ENCODE measurements at places on chromosomes 12 and 14.

- DNase-seq = no peak
Measured at GRCh38 chr12:118908811-118909210, 72.5 kb upstream of the SRRM4 start.

DNA sequence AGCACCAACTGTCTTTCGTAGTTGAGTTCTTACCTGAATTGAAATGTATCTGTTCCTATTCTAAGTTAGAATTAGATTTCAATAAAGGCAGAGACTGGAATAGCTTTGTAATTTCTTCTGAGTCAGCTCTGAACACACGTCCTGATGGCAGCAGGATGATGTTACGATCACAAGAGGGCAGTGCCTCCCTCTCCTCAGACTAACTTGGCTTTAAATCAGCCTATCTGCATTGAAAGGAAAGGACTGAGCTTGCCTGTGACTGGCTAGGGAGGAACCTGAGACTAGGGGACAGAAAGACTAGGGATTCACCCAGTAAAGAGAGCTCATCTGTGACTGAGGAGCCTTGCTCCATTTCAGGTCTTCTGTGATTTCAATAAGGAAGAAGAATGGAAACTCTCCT, 323.7 kb upstream of the OR4E1 start:
- DNase-seq = peak; percentile 69

- DNase-seq = no peak
Measured at GRCh38 chr12:132069336-132069985, 74.7 kb downstream of the DDX51 start.

- no peak for DNase-seq
Measured at GRCh38 chr12:124030510-124030909, 57.5 kb downstream of the ZNF664 start.

DNA sequence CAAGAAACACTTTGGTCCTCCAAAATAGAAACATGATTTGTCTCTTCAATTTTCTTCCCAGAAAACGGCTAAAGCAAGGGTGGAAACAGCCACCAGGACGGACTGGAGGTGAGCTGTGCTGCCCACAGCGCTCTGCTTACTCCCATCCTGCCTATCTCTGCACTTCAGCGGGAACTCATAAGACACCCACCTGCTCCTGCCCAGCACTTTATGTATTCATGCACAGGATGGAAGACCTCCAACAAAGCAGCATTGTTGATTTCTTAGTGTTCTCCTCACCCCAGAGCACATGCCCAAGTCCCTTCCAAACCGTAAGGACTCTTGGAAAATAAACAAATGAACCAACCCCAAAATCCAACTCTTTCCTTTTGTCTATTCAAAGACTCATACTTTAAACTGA, 277.2 kb downstream of the MED13L start:
- DNase-seq = no peak

DNA sequence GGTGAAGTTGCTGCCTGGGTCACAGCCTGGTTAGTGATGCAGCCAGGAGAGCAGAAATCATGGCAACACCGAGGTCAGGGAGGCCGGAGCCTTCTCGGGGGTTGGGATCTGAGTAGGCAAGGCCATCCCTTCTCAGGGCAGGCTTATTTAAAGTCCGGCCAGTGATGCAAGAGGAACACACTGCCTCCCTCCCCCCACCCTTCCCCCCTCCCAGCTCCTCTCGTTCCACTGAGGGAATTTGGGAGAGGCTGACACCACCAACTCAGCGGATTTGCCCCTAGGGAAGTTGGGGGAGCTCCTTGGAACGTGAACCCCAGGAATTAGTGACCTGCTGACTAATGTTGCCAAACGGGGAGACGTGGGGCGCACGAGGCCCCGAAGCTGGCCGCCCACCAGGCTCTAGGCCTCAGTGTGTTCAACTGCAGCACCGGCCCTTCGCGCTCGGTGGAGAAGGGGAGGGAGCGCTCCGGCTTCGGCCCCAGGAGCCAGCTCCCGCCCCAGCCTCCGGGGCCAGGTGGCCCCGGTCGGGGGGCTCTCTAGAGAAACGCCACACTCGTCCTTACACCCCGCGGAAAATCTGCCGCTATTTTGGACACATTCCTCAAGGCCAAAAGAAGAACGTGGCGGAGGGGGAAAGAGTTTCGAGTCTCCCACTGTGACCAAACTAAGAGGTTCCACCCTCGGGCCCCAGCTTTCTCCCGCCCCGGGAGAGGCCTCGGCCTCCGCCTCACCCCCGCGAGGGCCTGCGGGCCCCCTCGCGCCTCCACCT, 1.6 kb downstream of the CTDSP2 start:
- peak; percentile 21 for DNase-seq

DNA sequence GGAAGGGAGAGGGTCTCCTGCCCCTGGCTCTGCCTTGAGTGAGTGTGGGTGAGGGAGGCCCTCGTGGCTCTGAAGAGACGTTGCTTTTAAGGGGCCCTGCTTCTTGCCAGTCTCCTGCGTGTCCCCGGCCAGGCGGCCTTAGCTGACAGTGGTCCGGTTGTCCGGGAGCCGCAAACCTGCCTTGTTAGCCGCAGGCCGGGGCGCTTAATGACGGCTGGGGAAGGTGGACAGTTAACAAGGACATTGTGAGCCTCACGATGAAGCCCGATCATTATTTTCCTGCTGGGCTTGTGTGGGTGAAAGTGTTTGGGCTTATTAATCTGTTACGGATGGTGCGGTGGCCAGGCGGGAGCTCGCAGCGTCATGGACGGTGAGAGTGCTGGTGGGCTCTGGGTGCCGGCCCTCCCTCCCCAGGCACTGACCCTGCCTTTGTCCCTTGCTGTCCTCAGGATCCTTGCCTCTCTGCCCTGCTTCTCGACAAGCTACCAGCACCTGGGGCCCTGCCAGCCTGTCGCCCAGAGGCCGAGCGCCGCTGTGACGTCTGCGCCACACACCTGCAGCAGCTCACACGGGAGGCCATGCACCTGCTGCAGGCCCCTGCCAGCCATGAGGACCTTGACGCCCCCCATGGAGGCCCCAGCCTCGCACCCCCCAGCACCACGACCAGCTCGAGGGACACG, 13.3 kb downstream of the KIF26A start:
- no peak for DNase-seq

DNA sequence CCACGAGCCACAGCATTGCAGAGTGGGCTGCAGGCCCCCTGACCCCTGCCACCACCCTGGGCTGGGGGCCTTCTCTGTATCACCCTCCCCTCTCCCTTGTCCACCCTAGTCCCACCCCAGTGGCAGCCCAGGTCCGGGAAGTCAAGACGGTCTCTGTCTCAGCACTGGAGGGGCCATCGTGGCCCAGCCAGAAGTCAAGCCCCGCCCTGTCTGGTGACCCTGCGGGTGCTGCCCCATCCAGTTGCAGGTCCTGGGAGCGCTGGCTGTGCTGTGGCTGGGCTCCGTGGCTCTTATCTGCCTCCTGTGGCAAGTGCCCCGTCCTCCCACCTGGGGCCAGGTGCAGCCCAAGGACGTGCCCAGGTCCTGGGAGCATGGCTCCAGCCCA, 2.7 kb downstream of the PLD4 start:
- no peak for DNase-seq

- no peak for DNase-seq
Measured at GRCh38 chr14:27528328-27528727, 930.5 kb upstream of the NOVA1 start.

DNA sequence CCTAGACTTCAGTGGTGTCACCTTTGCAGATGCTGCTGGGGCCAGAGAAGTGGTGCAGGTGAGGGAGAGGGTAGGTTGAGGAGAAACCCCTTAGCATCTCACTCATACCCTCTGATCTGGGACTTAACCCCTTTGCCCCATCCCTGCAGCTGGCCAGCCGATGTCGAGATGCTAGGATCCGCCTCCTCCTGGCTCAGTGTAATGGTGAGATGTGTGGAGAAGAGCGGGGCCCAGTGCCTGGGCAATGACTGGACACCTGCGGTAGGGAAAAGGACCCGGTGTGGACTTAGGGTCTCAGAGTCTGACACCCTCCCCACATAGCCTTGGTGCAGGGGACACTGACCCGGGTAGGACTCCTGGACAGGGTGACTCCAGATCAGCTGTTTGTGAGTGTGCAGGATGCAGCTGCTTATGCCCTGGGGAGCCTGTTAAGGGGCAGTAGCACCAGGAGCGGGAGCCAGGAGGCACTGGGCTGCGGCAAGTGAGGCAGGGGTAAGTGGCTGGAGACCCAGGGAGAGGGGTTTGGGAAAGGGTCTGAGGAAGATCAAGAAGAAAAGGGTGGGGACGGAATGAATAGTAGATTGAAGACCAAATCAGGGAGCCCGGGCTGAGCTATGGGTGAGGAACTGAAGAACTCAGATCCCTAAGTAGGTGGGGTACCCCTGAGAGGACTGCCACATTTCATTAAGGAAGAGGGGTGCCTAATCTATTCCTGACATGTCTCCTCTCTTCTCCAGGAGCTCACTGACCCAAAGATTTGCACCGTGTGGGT, 7.6 kb downstream of the B4GALNT1 start:
- no peak for DNase-seq

DNA sequence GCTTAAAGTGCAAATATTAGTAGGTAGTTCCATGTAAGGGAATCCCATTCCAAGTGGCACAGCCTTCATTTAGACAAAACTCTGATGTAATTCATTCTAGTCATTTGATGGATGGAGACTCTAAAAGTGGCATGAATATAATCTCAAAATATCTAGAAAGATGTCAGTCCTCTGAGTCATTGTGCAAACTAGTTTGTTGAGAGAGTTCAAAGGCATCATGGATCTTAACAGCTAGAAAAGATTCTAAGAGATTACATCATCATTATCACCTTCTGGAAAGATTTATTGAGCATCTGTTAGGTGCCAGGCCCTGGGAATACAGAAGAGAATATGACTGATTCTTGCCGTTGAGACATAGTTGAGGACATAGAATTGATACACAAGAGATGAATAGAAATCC, 30.7 kb downstream of the CRADD start:
- DNase-seq = no peak

GRCh38 chr14:92503756-92504491, 9.7 kb upstream of the RIN3 start:
- DNase-seq = no peak

DNA sequence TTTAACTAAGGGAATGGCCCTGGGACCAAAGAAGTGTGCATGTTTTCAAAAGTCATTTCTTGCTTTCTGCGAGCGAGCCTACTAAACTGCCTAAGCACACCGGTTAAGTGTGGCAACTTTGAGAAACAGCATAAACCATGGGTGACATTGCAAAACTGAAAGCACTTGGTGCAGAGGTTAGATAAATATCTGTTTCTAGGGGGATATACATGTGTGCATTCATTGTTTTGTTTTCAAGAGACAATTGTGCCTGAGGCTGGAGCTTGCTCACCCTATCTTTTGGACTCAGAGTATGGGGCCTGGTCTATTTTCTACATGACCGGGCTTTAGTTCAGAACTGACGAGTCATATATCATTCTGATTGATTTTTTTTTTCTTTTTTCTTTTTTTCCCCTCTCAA, 923.4 kb downstream of the NRXN3 start:
- DNase-seq = no peak

DNA sequence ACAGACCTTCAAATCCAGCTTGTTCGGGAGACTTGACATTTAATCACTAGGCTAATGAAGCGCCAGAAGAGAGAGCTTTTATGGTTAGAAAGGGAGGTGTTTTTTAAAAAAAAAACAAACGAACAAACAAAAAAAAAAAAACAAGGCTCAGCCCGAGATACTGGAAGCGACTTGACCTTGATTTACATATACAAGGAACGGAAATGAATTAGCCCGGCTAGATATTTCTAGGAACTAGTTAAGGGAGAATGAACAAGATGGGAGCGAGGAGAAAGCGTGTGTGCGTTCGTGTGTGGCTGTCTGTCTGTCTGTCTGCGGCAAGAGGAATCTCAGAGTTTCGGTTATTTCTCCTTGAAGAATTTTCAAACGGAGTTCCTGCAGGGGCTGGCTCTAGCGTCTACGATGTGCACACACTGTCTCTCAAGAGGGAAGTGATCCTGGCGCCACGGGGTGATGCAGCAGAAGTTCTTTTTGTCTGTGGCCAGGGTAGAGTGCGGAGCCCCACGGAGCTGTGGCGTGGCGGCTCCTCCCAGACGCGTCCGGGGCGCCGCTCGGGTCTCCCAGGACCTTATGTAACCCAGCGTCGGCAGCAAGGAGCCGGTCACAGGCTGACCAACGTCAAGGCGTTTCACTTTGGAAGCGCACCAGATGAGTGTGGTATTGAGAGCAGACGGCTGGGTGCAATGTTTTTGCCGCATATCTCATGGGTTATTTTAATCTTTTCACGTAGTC, 18.8 kb downstream of the SOCS2 start:
- peak; percentile 91 for DNase-seq

DNA sequence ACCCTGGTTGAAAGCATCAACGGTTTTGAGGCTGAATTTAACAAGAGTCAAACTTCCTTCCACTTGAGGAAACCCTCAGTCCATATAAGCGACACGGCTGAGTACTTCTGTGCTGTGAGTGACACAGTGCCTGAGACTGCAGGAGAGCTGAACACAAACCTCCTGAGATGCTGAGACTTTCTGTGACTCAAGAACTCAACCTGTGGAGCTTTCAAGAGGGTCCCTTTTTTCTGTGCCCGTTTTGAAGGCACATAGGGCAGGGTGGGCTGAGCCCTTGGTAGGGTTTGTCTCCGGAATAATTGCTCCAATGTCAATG, 305.3 kb upstream of the OR4E1 start:
- no peak for DNase-seq

DNA sequence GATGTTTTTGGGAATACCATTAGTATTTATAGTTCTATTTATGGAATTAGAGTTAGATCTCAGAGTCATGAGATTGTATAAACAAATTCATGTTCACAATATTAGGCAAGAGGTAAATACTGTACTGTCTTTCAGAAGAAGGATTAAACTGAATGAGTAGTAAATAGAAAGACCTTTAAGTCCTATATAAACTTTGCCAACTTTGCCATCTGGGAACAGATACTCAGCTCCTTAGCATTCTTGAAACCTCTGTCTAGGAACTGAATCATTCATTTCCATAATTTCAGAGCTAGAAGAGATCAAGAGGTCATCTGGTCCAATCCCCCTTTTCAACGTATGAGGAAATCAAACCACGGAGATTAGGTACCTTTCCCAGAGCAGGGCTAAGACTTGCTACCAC, 141.1 kb downstream of the CAND1 start:
- DNase-seq = no peak

DNA sequence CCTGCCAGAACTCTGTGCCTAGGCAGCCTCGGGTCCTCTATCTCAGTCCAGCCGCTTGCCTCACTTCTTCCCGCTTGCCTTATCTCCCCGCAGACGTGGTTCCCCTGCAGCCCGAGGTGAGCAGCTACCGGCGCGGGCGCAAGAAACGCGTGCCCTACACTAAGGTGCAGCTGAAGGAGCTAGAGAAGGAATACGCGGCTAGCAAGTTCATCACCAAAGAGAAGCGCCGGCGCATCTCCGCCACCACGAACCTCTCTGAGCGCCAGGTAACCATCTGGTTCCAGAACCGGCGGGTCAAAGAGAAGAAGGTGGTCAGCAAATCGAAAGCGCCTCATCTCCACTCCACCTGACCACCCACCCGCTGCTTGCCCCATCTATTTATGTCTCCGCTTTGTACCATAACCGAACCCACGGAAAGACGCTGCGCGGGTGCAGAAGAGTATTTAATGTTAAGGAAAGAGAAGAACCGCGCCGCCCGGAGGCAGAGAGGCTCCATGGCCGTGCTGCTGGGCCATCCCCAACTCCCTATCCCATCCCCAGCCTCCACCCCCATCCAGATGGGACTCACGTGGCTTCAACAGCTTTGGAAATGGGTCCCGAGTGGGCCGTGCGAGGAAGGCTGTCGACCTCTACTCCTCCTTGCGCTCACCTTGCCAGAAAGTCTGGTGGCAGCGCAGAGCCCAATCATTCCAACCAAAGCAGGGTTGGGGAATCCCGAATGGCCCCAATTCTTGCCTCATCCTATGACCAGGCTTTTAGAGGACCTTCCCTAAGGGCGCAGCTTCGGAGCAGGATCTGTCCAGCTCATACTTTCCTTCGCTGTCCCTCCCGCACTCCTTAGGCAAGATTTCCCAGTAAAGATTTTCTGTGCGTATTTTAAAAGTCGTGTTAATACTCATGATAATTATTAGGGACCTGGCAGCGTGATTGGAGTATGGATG, 6.5 kb downstream of the HOXC13 start:
- no peak for DNase-seq

Data from common myeloid progenitor, CD34-positive (primary cell).